ENCODE measurements at places on chromosomes 2 and 18.
A peak's percentile ranks its signal among the peaks of the same experiment; 100 is the strongest.

GRCh38 chr2:165691615-165692014 is 102.4 kb downstream of the GALNT3 start:
- no peak for DNase-seq

- no peak for DNase-seq
These were observed 240.8 kb downstream of the NEDD4L start for GRCh38 chr18:58284699-58285448.

GRCh38 chr2:21590026-21590690 is 466.4 kb downstream of the TDRD15 start:
- no peak for DNase-seq

DNA sequence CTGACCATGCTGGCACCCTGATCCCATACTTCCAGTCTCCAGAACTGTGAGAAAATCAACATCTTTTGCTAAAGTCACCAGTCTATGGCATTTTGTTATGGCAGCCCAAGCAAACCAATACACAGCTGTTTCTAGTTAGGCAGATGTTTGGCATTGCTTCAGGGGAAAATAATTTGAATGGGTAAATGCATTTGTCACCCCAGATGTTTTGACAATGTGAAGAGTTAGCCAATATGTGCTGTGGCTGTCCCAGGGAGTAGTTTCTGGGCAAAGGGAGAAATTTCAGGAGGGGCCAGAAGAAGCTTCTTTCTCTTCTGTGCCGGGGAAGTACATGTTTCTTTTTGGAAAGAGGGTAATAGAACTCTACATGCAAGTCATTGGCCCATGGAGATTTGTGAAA is 619.0 kb downstream of the SLC4A3 start:
- no peak for DNase-seq

- no peak for DNase-seq
These were observed 7.3 kb upstream of the CRYBA2 start for GRCh38 chr2:219000569-219000960.

DNA sequence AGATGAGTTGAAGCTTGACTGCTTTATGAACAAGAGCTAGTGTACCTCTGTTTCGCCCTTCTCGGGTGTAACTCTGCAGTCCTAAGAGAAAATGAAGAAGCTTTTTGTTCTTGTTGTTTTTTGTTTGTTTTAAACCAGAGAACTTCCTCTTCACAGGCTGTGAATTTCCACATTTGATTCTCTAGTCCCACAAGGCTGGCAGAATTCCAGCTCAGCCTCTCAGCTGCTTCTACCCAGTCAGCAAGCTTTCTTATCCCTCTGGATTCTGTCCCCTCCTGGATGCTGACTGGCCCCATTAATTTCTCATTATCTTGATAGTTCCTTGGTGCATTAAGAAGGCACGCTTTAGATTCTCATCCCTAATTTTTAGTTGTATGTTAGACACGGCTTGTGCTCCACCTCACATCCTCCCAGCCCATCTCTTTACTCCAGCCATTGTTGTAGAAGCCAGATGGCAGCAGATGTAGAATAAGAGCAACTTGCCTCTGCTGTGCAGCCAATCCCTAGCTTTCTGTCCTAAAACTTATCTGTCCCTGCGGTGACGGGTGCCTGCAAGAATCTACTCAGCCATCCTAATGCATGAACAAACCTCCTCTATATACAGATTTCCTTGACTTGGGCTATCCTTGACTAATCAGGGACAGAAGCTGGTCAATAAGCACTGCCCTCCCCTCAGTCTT is 12.3 kb upstream of the RESP18 start:
- no peak for DNase-seq

DNA sequence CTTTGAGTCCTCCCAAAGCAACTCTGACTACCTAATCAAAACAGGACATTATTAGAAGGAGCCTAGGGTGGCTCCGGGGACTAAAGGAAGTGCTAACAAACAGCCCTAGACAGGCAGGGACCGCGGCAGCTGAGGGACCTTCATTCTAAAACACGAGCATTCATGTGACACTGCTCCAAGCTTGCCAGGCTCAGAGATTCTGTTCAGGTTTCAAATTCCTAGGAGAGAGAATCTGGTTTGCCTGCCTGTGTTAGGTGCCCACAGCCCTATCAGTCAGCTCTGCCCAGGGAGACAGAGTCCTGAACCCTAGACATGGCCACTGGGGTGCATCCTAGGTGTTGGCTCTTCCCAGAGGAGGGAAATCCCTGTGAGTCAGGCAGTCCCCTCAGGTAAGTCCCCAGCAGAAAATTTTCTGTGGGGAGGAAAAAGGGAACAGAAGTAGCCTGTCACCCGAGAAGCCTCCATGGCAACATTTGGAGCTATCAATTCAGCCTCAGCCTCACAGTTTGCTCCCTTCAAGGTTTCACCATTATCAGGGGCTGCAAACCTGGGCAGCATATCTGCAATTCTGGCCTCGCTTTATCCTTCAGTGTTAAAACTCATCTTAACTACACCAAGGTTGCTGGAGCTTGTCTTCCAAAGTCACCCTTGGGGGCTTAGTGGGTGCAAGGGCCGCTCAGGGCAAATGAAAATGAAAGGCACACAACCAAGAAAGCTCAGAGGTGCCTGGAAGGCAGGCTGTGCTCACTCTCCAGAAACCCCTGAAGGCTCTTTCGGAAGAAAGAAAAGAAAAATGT is 28.6 kb downstream of the PCBP1 start:
- DNase-seq: no peak

GRCh38 chr2:10530607-10531239 is 82.6 kb upstream of the ODC1 start:
- no peak for DNase-seq

DNA sequence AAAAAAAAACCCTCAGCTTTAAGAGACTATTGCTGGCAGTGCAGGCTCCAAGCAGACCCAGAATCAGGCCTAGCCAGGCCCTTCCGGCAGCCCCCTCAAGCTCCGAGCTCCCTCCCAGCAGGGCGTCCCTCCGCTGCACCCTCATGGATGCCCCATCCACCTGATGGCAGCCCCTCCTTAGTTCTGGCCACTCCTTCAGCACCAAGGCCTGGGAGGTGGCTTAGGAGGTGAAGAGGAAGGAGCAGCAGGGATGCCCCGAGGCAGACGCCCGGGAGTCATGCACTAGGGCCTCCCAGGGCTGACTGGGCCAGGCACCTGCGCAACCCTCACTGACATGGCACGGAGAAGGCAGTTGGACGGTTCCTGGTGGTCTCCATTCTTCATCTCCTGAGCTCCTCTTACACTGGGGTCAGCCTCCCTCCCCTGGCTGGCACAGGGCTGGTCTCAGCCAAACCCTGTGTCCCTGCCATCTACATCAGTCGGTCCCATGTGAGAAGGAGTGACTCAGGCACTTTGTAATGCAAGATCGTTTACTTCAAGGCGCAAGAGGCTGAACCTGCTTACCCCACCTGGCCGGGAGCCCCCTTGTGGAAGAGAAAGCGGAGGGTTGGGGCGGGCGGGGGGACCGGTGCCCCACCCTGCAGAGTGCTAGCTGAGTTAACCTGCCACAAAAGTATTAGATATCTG is 53.5 kb upstream of the ID2 start:
- no peak for DNase-seq

GRCh38 chr2:109507217-109507616 is 106.5 kb downstream of the SEPTIN10 start:
- no peak for DNase-seq

- no peak for DNase-seq
These were observed 32.4 kb upstream of the SLC3A1 start for GRCh38 chr2:44242904-44243303.

DNA sequence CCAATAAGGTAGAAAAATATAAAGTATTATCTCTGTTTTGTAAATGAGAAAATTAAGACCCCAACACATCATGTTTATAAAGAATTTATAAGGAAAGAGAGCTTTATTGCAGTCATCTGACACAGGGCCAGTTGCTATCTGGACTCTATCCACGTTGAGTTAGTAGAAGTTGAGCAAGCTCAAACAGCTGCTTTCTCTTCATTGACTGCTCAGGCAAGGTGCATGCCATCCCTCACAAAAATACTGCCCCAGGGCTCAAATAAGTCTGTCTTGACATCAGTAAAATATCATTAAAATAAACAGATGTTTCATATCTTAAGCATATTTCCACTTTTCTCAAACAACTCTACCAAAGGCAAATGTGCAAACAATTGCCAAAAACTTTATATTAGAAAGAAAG is 14.8 kb downstream of the COL5A2 start:
- DNase-seq: no peak

- DNase-seq: no peak
These were observed 93.2 kb downstream of the CABYR start for GRCh38 chr18:24231773-24232735.

- DNase-seq: no peak
These were observed 97.0 kb upstream of the NCK2 start for GRCh38 chr2:105647731-105648130.

GRCh38 chr18:11673560-11673959 is 15.5 kb upstream of the GNAL start:
- DNase-seq: no peak

DNA sequence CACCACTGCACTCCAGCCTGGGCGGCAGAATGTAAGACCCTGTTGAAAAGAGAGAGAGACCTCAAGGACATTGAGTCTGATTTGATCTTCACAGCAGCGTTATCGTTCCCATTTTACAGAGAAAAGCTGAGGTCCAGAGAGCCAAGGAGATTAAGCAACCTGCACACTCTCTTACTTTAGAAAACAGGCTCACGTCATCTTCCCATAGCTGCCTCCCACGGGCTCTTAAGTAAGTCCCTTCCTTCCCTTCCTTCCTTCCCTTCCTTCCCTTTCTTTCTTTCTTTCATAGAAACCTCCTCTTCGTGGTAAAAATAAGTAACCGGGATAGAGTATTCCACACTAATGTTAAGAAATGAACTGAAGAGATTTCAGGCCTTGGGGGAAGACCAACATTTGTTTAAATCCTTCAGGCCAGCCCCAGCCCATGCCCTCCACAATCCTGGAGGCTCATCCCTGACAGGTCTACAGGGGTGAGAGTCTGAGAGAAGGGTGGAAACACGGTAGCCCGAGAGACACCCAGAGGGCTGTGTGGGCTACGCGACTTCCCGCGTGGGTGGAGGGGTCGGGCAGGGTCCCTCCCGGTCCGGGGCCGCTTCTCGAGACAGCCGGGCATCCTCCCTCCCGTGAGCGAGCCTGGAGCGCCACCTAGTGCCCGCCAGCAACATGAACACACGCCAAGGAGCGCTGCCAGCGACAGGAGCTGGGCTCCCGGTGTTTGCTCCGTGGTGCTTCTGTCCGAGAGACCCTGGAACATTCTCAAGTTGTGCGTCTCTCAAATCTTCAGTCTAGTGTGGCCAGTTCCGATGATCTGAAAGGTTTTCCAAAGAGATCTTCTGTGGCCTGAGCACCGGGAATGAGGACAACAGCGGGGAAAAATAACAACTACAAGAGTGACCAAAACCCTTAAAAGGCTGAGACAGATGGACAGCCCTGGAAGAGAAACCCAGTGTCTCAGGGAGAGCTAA is 160.3 kb downstream of the INO80D start:
- peak; percentile 79 for DNase-seq

GRCh38 chr2:196594158-196594557 is 45.4 kb upstream of the CCDC150 start:
- no peak for DNase-seq

- DNase-seq: no peak
These were observed 22.7 kb downstream of the SP5 start for GRCh38 chr2:170737821-170738220.
